Fibroblast of the aortic adventitia (primary cell): ENCODE measurements at places on chromosomes 16 and 17. TPM values are rescaled to one million over a fixed set of nuclear protein-coding genes. Genes with fewer than 3 reads are reported as not detected.

TMC8 gene
- not detected in 2 replicates for total RNA-seq

SLC38A10 gene
- total RNA-seq, result 49.5 and 90.5 TPM in 2 replicates

RIPOR1 gene
- total RNA-seq, result 29.3 and 64.7 TPM in 2 replicates

C16orf92 gene
- not detected in 2 replicates for total RNA-seq

ZPBP2 gene
- not detected in 2 replicates for total RNA-seq

GNG13 gene
- total RNA-seq, result not detected in 2 replicates

FDXR gene
- 14.7 and 113 TPM in 2 replicates for total RNA-seq

TBC1D3K gene
- total RNA-seq, result not detected in 2 replicates

KCNAB3 gene
- 1.3 TPM in 1 of 2 replicates, not detected in the other for total RNA-seq

C17orf113 gene
- 0.09 and 0.49 TPM in 2 replicates for total RNA-seq

PLCD3 gene
- 56.0 and 86.3 TPM in 2 replicates for total RNA-seq

EPN3 gene
- not detected in 2 replicates for total RNA-seq

HAP1 gene
- under 0.01 TPM in 1 of 2 replicates, not detected in the other for total RNA-seq

TRAPPC2L gene
- total RNA-seq, result 30.6 and 57.2 TPM in 2 replicates
